ENCODE measurements at places on chromosomes 13 and 19.
A peak's percentile ranks its signal among the peaks of the same experiment; 100 is the strongest.

- no peak for DNase-seq
Measured at GRCh38 chr13:41409611-41410010, 47.7 kb upstream of the RGCC start.

GRCh38 chr19:46460055-46460454, 11.3 kb downstream of the PNMA8A start:
- DNase-seq: no peak

DNA sequence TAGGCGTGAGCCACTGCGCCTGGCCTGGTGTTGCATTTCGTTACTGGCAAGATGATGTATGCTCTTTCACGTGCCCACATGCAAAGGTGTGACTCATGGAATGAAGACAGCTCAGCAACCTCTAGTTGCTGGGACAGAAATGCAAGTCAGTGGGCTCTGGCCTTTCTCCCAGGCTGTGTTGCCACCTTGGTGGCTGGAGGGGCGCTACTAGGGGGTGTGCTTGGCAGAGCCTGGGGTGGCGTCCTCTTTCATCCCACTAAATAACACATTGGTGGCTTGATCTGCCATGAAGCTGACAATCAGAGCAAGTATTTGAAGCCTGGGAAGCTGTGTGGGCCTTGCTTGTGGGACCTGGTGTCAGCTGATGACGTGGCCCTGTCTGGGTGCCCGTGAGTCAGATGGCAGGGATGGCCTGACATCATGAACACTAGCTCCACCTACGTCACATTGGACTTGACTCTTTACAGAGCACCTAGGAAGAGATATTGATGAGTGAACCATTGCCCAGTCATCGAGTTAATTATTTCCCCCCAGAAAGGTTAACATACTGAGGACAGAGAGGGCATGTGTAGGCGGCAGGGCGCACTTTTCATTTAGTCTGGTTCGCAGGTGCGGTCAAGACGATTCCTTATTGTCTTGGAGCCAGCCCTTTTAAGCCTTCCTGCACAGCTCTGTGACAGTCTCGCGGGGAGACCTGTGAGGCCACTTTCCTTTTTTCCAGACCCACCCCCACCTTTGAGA, 154.2 kb downstream of the TM9SF2 start:
- no peak for DNase-seq

DNA sequence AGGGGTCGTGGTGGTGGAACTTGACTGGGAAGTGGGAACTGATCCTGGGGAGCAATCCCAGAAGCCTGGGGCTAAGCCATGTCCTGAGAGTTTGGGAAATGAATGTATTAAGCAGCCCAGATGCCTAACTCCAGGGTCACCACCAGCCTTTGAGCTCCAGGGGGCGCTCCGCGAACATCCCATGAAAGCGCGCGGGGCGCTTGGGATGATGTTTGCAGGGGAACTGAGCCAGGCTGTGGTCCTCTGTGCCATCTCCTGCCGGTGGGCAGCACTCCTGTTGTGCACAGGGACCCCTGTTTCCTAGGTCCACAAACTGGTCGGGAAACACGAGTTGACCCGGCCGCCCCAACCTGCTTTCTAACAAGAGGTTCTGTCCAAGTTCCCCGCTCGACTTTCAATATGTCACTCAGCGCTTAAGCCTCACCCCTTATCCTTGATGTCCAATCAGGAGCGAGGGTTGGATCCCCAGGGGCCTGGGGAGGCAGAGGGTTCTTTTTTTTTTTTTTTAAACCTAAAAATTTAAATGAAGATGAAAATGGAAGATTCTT, 14.4 kb downstream of the LEUTX start:
- DNase-seq: peak; percentile 80

- peak; percentile 97 for DNase-seq
Measured at GRCh38 chr19:1449467-1450442, at the start of gene APC2. APC2 (plus strand) TSS chr19:1450121; CDS start chr19:1453002, 2,881 bp downstream.

DNA sequence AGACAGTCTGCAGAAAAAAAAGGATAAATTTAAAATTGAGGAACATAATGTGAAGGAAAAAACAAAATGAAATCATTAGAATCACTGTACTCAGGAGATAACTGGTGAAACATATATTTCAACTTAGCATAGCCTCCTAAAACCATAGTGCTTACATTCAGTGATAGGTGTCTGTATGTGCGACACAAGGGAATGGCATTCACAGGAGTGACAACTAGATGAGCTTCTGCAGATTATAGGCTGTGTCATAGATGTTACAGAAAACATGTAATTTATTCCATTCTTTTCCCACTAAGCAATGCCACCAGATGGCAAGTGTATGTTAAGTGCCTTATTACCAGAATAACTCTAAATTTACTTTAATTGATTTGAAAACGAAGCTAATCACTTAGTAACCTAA, 960.0 kb upstream of the PCDH20 start:
- DNase-seq: no peak

GRCh38 chr13:53920916-53921315, 892.3 kb downstream of the OLFM4 start:
- no peak for DNase-seq

DNA sequence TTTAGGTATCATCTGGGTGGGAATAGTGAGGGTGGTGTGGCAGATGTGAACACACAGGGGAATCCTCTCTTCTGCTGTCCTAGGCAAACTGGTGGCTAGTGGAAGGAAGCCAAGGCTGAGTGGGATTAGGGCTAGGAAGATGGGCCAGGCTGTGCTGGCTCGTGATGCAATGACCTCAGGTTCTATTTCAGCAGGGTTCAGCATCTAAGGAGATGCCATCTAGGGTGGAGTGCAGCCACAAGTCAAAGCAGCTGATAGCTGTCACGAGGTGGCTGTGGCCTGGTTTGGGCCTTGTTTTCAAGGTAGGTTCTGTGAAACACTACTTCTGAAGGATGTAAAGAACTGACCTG, 21.6 kb downstream of the ARL11 start:
- DNase-seq: no peak

DNA sequence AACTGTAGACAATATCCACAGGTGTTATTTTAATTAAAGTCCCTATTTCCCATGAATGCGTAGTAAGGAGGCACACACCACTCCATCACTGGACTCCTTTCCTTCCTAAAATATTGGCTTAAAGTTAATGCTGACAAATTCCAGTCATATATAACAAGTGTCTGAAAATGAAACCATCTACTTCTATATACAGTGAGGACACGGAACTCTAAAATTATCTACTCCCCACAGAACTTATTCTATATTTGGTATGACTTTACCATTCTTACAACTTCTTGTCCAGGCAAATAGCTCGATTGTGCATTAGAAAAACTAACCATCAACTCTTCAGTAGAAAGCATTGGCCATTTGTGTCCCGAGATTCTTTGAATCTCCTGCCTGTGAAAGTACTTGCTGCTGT, 1560.2 kb downstream of the EFNB2 start:
- no peak for DNase-seq

DNA sequence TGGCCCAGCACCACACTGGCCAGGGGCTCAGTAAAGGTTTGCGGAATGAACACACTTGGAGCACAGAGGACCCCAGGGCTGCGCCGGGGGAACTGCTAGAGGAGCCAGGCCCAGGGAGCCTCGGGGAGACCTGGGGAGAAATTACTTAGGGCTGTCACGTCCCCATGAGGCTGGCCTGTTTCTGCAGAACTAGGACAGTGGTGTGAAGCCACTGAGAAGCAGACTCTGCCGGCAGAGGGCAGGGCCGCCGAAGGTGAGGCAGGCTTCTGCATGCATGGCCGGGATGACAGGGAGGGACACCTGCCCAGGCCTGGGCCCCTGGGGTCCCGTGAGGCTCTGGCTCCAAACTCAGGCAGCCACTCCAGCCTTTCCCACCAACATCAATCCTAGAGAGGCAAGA, 26.4 kb downstream of the ELAVL1 start:
- DNase-seq: no peak

GRCh38 chr13:111547726-111548273, 227.4 kb downstream of the TEX29 start:
- DNase-seq: no peak

DNA sequence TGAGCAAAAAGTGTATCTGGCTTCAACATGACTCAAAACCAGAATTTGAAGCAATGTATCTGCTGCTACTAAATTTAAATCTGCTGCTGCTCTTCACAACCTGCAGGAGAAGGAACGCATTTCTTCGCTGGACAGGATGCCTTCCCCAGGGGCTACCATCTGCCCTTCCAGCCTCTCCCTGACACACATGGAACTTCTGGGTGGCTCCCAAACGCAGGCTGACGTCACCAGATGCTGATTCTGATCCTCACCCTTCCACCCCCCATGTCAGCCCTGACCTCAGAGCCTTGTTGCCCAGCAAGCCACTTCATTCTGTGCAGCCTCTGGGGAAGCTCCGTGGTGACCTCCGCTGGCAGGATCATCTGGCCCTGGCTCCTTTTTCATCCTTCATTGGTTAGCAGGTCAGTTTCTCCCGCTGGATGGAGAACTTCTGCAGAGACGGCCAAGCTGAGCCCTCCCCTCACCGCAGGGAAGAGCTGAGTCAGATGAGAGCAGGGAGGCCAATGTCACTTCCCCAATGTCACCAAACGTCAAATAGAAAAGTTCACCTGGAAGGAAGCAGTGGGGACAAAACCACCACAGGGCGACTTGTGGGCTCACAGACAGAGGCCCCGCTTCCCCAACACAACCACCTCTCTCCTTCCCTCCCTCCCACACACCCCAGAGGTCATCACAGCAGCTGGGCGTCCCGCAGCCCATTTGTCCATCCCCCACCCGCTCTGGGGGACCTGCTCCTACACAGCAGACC, 14.0 kb upstream of the RAB20 start:
- DNase-seq: peak; percentile 44

GRCh38 chr19:54434873-54435214, 14.2 kb upstream of the LENG8 start:
- DNase-seq: peak; percentile 10

- DNase-seq: no peak
Measured at GRCh38 chr13:44385847-44386246, 12.2 kb downstream of the SERP2 start.

DNA sequence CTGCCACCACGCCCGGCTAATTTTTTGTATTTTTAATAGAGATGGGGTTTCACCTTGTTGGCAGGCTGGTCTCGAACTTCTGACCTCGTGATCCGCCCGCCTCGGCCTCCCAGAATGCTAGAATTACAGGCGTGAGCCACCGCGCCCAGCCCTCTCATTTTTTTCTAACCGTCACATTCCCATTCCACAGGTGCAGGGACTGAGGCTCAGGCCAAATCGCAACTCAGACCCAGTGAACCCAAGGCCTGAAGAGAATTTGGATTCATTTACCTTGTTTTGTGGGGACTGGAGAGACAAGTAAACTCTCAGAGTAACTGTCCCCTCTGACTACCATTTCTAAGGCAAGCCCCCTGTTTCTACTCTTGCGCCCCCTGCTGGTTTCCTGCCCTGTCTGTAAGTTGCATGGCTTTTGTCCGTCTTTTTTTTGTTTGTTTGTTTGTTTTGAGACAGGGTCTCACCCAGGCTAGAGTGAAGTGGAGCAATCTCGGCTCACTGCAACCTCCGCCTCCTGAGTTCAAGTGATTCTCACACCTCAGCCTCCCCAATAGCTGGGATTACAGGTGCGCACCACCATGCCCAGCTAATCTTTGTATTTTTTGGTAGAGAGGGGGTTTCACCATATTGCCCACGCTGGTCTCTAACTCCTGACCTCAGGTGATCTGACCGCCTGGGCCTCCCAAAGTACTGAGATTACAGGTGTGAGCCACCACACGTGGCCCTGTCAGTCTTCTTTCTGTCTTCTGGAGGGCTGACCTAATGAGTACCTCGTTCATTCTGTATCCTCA, 2.3 kb upstream of the STRN4 start:
- DNase-seq: peak; percentile 75

DNA sequence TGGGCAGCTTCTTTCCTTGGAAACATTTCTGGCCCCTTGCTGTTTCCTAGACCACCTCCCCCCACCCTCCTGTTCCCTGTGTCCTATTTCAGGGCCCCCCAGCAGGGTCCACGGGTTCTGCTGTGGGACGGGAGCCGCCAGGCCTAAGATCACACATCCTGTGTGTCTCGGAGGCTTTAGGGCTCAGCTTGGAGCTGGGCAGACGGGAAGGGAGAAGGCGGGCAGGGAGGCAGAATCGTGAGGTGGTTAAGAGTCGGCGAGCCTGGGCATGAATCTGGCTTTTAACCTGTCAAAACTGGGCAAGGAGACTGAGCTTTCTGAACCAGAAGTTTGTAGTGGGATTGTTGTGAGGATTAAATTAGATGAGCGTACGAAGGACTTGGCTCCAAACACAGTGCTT, 4.8 kb downstream of the KCNC3 start:
- DNase-seq: no peak

- no peak for DNase-seq
Measured at GRCh38 chr13:111202156-111202621, 87.1 kb downstream of the ARHGEF7 start.

DNA sequence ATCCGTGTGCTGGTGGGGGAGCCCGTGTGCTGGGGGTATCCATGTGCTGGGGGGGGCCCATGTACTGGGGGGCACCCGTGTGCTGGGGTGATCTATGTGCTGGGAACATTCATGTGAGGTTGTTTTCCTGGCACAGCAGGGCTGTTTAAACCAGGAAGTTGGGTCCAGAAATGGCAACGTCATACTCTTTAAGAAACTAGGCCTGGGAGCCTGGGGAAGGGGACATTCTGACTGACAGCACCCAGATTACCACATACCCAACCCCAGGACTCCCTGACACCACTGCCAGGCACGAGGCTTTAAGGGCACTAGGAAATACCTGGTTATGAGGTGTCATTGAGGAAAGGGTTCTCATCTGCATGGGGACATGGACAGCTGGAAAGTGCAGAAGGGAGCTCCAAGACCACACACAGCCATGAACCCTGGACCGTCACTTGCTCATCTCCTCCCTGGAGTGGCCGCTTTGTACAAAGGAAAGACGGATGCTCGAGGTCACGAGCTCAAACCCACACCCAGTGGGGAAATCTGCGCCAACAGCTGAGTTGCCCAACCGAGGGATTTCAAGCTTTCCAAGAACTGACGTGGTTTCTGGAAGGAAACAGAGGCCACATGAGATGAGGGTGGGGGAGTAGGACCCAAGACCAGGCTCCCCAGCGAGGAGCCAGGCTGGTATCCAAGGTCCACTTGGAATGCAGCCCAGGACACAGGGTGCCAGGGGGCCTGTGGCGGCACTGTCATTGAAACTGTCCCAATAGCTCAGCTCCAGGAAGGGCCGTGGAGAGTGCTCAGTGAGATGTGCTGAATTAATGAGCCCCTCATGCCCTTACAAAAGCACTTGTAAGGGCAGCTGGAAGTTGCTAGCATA, 40.9 kb downstream of the RAB20 start:
- DNase-seq: no peak

DNA sequence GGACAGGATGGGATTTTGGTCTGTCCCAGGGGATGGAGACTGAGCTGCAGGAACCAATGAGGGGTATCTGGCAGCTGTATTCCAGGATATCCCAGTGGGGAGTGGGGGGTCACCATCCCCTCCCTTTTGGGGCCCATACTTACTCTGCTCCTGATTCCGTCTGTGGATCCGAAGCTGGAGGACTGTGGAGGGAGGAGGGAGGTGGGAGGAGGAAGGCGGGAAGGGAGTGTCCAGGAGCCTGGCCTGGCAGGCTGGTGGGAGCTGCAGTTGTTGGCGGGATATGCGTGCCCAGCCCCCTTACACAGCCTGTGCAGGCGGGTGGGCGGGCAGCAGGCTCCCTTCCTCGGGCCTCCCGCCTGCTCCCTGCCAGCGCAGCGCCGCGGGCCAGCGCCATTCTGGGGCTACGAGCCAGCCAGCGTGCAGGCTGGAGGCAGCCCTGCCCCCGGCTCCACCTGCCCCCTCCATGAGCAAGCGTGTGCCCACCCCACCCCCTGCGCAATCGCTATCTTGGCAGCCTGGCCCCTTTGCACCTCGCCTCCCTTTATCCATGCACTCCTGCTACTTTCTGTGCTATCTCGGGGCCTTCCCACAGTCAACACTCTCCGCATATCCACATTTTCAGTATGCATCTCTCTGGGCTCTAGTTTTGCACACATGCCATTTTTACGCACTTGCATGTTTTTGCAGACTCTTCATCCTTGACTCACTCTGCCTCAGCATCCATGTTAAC, 2.8 kb downstream of the MAMSTR start:
- DNase-seq: peak; percentile 88

Data from SK-N-SH (cell line).